ENCODE measurements at places on chromosomes 6 and 20. TPM values are rescaled to one million over a fixed set of nuclear protein-coding genes. Genes with fewer than 3 reads are reported as not detected.

The BPIFA1 gene
- total RNA-seq: 0.42 TPM

The HCRTR2 gene
- total RNA-seq: not detected

The ADGB gene
- total RNA-seq: not detected

The ILRUN gene
- total RNA-seq: 34.1 TPM

The PROKR2 gene
- total RNA-seq: not detected

The FNDC11 gene
- 1.3 TPM for total RNA-seq

The NHLRC1 gene
- total RNA-seq: 1.8 TPM

The IPCEF1 gene
- 0.07 TPM for total RNA-seq

The FILIP1 gene
- not detected for total RNA-seq

The ESR1 gene
- total RNA-seq: not detected

The SLC22A16 gene
- not detected for total RNA-seq

The ABHD16B gene
- not detected for total RNA-seq

The SMIM26 gene
- 81.5 TPM for total RNA-seq

The TSPO2 gene
- total RNA-seq: not detected

The LAMA4 gene
- total RNA-seq: 2.9 TPM

The ZNF831 gene
- total RNA-seq: not detected

The ADTRP gene
- total RNA-seq: 1.8 TPM

The SPEF1 gene
- not detected for total RNA-seq

The SLC25A27 gene
- total RNA-seq: 3.1 TPM

The TRAPPC3L gene
- total RNA-seq: not detected

The KIZ gene
- total RNA-seq: 12.3 TPM

The COL12A1 gene
- 29.8 TPM for total RNA-seq

The SUMO4 gene
- 0.21 TPM for total RNA-seq

The ADAM33 gene
- total RNA-seq: 0.79 TPM

The KIAA1755 gene
- total RNA-seq: not detected

The BPIFB4 gene
- total RNA-seq: not detected

The SIRPA gene
- total RNA-seq: 31.1 TPM

The HAO1 gene
- not detected for total RNA-seq

The STK4 gene
- total RNA-seq: 16.2 TPM

The VIP gene
- not detected for total RNA-seq

The CLDN20 gene
- total RNA-seq: 0.14 TPM

The CCN5 gene
- 0.63 TPM for total RNA-seq

The VPS52 gene
- total RNA-seq: 20.4 TPM

The SIGLEC1 gene
- total RNA-seq: not detected

The TMEM242 gene
- total RNA-seq: 5.5 TPM

The MROH8 gene
- total RNA-seq: 1.2 TPM

The GSTA3 gene
- total RNA-seq: not detected

The FAM162B gene
- not detected for total RNA-seq

The TP53TG5 gene
- total RNA-seq: not detected

The ATP6V1G2 gene
- total RNA-seq: 0.19 TPM

The KCNK17 gene
- not detected for total RNA-seq

All from airway epithelial cell (primary cell).